WTC11 (cell line): ENCODE measurements at places on chromosomes 2 and 18.

GRCh38 chr2:22579341-22579740, 805.6 kb upstream of the KLHL29 start:
- H3K36me3 ChIP-seq: peaks cover 37% of the 10 kb centered on the region
- H3K4me1 ChIP-seq: peaks cover 4% of the 10 kb centered on the region
- no peak overlapping the region for H3K4me3 ChIP-seq
- DNase-seq: no peak

DNA sequence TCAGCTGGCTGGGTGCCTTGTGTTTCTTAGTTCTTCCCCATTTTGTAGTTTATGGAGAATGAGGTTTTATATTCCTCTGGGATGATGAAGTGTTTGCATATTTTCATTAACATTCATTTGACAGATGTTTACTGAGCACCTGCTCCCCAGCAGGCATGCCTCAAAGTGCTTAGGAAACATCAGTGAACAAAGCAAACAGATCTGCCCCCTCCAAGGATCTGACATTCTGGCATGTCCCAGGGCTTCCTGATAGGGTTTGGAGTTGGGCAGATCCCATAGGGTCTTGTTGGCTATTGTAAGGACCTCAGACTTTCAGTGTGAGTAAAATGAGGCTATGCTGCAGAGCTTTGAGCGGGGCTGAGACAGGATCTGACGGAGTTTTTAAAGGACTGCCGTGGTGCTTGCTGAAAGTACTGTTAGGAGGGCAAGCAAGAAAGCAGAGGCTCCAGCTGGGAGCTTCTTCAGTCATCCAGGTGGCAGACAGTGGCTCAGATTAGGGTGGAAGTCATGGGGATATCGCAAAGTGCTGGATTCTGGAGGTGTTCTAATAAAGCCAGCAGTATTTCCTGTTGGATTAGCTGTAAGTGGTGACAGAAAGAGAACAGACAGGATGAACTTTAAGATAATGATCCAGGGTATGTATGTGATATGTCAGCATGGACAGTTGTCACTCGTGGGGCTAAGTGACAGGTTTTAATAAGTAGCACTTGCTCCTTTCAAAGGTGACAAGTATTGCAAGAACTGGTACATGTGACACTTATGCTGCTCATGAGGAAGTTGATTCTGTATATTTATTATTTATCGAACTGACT, 11.3 kb upstream of the IAH1 start:
- H3K27me3 ChIP-seq: no peaks in the 10 kb centered on the region
- H3K36me3 ChIP-seq: peaks cover 36% of the 10 kb centered on the region

DNA sequence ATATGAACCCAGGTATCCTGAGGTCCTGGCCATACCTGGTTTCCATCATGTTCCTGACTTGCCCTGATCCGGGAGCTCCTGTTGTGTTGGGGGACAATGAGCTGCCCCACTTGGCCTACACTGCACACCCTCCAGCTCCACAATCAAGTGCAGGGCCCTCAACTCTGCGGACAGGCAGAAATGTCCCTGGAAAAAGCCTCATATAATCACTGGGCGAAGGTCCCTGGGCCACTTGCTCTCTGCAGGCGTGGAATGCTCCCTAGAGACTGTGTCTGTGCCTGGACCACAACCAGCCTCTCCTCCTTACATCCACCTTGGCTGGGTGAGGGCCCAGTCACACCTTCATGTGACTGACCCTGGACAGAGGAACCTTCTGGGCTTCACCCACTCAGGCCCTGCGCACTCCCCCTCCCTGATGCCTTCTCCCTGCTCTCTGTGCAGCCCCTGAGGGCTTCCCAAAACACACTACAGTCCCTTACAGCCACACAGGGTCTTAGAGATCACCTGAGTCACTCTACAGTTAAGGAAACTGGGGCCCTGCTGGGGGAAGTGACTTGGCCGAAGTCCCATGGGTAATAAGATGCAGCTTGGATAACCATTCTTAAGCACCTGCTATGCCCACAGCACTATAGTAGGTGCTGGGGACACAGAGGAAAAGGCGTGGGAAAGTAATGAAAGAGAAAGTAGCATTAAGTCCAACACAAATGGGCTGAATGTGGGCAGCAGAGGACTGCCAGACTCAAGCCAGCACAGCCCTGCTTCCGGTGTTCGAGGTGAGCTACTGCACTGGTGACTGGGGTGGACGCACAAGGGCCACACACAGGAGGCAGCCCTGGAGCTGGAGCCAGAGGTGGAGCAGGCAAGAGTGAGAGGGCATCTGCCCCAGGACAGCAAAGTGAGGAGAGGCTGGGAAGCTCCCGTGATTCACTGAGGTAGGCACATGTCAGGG, 9.8 kb downstream of the BOLA3 start:
- no peaks in the 10 kb centered on the region; the same call in 1 of the 2 replicates for H3K4me1 ChIP-seq
- H3K4me3 ChIP-seq: no peak overlapping the region
- no peak overlapping the region for H3K27ac ChIP-seq
- no peaks in the 10 kb centered on the region for H3K27me3 ChIP-seq
- peaks cover 25% of the 10 kb centered on the region for H3K36me3 ChIP-seq
- no peak for DNase-seq

GRCh38 chr2:134869946-134870736, 31.7 kb downstream of the ACMSD start:
- H3K4me3 ChIP-seq: no peak overlapping the region
- no peak for DNase-seq
- no peaks in the 10 kb centered on the region for H3K36me3 ChIP-seq
- H3K27me3 ChIP-seq: no peaks in the 10 kb centered on the region
- no peak overlapping the region for H3K27ac ChIP-seq

- H3K36me3 ChIP-seq: no peaks in the 10 kb centered on the region
- H3K4me3 ChIP-seq: no peak overlapping the region
- DNase-seq: no peak
- no peak overlapping the region for H3K27ac ChIP-seq
- H3K27me3 ChIP-seq: no peaks in the 10 kb centered on the region
- H3K4me1 ChIP-seq: no peaks in the 10 kb centered on the region; the same call in 1 of the 2 replicates
Measured at GRCh38 chr2:46458763-46459500, 20.4 kb upstream of the TMEM247 start.

DNA sequence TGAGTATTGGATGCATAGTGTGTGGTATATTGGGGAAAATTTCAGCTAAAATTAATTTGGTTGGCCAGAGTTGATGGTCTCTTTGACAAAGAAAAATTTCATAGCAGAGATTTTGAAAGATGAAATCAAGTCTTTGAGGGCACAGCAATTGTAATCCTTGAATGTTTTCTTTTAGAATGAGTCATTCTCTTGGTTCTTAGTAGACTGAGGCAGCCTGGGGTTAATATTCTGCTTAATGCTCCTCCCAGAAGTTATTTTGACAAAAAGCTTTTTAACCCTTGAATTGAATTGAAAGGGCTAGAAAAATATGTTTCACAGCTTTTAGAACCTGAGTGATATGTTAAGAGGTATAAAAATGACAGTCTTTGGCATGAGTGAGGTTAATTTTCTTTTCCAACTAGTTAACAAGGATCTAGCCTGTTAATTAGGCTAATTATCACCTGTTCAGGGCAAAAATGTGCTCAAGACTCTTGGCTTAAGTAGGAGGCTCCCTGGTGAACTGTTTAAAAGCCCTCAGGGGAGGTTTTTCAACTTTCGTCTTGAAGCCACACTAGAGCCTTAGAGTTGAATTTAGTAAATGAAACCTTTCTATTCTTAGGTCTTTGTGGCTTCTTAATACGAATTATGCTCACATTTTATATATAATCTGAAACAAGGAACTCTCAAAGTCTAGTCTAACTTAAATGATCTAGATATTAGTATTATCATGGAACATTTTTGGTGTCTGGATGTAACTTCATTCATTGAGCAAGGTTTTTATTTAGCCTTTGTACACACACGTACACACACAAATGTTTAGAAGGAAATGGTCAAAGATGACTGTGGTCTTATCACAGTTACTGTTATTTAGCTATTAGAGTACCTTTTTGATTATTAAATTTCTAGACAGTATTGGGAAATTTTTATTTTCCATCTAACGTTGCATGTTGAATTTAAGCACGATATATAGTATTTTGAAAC, 272.5 kb downstream of the ZNF407 start:
- no peak for DNase-seq
- H3K27me3 ChIP-seq: no peaks in the 10 kb centered on the region
- H3K27ac ChIP-seq: peak overlapping the region; percentile 47; the same call in 1 of the 2 replicates
- no peaks in the 10 kb centered on the region for H3K36me3 ChIP-seq
- H3K4me1 ChIP-seq: peaks cover 37% of the 10 kb centered on the region

DNA sequence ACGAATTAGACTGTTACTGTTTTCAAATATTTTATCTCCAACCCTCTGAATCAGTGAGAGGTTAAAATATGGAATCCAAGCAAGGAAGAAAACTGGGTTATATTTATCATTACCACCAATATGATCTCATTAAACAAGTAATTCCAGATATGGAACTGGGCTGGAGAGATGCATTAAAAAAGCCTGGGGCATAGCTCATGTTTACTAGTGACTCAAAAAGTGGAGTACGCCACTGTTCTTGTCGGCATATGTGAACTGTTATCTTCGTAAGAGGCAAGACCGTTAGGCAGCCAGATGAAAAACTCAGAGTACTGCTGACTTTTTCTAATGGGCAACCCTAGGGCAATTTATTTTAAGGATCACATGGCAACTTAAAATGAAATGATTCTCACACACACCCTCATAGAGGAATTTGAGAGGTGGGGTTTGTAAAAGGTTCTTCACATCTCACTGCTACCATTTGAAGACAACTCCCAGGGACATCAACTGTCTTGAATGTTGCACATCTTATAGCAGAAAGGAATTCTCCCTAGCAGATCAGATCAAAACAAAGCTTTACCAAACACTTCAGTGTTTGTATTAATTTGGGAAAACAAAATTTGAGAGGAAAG, 105.2 kb upstream of the TFCP2L1 start:
- H3K36me3 ChIP-seq: peaks cover 31% of the 10 kb centered on the region
- no peak for DNase-seq
- no peaks in the 10 kb centered on the region for H3K4me1 ChIP-seq
- H3K4me3 ChIP-seq: no peak overlapping the region
- H3K27me3 ChIP-seq: no peaks in the 10 kb centered on the region

GRCh38 chr2:8134473-8134932, 547.4 kb upstream of the ID2 start:
- H3K4me3 ChIP-seq: no peak overlapping the region
- H3K27me3 ChIP-seq: no peaks in the 10 kb centered on the region; the same call in 1 of the 2 replicates
- peaks cover 22% of the 10 kb centered on the region for H3K4me1 ChIP-seq
- H3K36me3 ChIP-seq: no peaks in the 10 kb centered on the region; the same call in 1 of the 2 replicates

GRCh38 chr2:229520691-229521096, 193.7 kb downstream of the DNER start:
- DNase-seq: no peak
- H3K4me1 ChIP-seq: peaks cover 20% of the 10 kb centered on the region
- H3K27ac ChIP-seq: no peak overlapping the region
- H3K36me3 ChIP-seq: no peaks in the 10 kb centered on the region
- no peaks in the 10 kb centered on the region for H3K27me3 ChIP-seq

- H3K4me1 ChIP-seq: peaks cover 17% of the 10 kb centered on the region
- H3K36me3 ChIP-seq: no peaks in the 10 kb centered on the region
- H3K4me3 ChIP-seq: no peak overlapping the region
- H3K27ac ChIP-seq: no peak overlapping the region
- DNase-seq: no peak
Measured at GRCh38 chr2:119136093-119136492, 22.5 kb downstream of the C1QL2 start.

DNA sequence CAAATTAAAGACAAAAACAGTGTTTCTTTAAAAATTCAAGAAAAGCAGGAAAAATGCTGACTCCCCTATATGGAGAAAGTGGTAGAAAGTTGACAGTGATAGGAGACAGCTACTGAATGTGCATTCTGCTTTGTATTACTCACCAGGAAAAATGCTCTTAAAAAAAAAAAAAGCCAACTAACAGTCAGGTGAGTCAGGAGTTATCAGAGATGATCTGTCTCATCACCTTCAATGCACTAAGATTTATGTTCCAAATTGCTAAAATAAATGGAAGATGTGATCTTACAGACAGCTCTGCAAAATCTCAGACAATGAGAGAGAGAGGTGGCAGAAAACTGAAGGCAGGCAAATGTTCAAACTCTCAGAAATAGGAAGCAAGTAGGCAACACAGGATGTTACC, 47.6 kb upstream of the ZNF521 start:
- peaks cover 3% of the 10 kb centered on the region; the same call in 1 of the 2 replicates for H3K4me1 ChIP-seq
- H3K36me3 ChIP-seq: 0 out of 2 replicates have a peak, but pooled peaks cover under 1% of the 10 kb centered on the region
- no peak overlapping the region for H3K4me3 ChIP-seq
- H3K27ac ChIP-seq: no peak overlapping the region
- DNase-seq: no peak

DNA sequence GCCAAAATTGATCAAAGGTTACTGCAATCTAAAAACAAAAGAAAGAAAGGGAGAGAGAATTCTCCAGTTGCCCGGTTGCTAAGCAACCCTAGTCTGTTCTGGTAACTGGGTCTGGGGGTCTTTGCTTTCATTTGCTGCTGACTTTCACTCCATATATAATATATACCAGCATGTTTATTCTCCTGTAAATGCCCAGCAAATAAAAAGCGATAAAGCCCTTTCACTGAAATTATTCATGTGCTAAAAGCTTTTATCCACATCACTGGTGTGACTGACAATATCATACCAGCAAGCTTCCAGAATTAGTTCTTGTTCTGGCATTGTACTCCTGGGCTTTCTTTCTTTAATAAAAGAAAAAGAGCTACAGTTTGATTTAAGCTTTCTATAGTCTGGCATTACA, 75.5 kb upstream of the ST8SIA3 start:
- no peak for DNase-seq
- no peaks in the 10 kb centered on the region; the same call in 1 of the 2 replicates for H3K27me3 ChIP-seq
- no peaks in the 10 kb centered on the region for H3K36me3 ChIP-seq
- H3K27ac ChIP-seq: no peak overlapping the region
- H3K4me1 ChIP-seq: peaks cover 7% of the 10 kb centered on the region

DNA sequence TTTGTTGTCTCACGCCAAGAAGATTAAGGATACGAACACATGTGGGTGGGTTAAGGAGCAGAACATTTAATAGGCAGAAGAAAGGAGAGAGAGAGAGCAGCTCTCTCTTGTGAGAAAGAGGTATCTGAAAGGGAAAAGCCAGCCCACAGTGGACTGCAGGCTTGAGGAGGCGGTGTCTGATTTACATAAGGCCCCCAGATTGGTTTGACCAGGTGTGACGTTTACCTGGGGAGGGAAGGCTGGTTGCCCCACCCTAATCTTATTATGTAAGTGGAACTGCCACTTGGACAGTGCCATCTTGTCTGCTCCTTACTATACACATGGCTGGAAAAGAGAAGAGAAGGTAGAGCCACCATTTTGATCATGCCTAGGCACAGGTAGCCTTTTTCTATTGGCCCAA, 189.2 kb downstream of the NCK2 start:
- no peak overlapping the region for H3K4me3 ChIP-seq
- peaks cover 19% of the 10 kb centered on the region for H3K36me3 ChIP-seq
- DNase-seq: no peak

DNA sequence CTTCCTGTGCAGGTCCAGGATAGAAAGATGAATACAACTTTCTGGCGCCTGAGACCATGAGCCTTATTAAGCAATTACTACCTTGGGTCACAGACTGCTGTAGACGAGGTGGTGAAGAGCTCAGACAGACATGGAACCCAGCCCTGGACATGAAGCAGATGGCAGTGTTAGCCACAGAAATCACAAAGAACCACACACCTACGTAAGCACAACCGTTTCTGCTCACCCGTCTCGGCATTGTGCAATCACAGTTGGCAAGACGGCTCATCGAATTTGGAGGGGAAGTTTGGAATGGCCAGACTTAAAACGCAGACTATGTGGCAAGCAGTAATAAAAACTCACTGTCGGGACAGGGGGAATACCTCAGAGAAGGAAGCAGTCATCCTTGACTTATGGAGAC, 24.3 kb upstream of the ASPRV1 start:
- H3K4me3 ChIP-seq: no peak overlapping the region
- DNase-seq: no peak
- H3K27me3 ChIP-seq: no peaks in the 10 kb centered on the region; the same call in 1 of the 2 replicates
- no peaks in the 10 kb centered on the region for H3K4me1 ChIP-seq
